Stimulated activated CD8-positive, alpha-beta memory T cell treated with anti-CD3 and anti-CD28 coated beads, Interleukin-12 subunit alpha, Interleukin-12 subunit beta, amount 100 ng/mL, for 4 hours (primary cell): ENCODE measurements at places on chromosomes 4 and X.

GRCh38 chr4:26325191-26325590 is 4.4 kb downstream of the RBPJ start:
- no peak for DNase-seq

GRCh38 chrX:105865709-105866108 is 43.4 kb downstream of the NRK start:
- no peak for DNase-seq

DNA sequence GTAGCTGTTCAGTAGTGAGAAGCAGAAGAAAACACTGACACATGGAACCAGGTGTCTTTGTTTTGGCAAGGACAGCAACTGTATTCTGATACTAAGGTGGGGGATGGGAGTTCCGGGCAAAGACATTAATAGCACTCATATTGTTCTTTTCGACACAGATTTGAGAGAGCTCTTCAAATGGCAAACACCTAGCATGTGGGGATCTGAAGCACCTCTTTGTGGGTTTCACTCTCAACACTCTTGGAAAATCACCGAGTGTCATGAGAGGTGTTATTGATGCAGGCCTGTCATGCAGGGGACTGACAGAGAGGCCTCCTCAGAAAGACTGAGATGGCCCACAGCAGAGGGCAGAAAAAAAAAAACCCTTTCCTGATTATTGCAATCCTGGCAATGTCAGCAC is 228.4 kb upstream of the VCX start:
- no peak for DNase-seq

- no peak for DNase-seq
Observed at GRCh38 chrX:123169247-123169901, 14.7 kb upstream of the GRIA3 start.
